ENCODE measurements at places on chromosomes 1 and 21.

DNA sequence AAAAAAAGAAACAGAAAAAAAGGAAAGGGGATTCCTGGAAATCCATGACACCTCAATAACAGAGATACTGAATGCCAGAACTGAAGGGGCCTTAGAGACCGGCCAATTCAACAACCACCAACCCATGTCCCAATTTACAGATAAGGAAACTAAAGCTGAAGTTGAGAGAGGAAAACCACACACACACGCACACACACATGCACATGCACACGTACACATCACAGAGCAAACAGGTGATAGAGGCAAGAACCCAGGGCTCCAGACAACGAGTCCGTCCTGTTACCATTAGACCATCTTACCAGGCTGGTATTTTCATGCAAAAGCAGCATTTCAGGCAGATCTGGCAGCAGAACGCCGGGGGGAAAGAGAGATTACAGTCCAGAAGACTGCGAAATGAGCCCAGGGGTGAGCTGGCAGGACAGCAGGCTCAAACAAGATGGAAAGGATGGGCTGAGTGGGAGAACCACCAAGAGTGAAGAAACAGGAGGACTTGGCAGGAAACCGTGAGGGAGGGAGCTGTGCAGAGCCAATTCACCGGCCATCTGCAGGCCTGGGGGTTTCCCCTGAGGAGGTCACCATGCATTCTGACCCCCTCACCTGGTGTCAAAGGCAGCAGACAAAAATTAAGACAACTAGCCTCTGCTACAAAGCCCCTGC is 43.5 kb downstream of the PAFAH2 start:
- no peak for DNase-seq

GRCh38 chr1:61078618-61079295 is 3.6 kb upstream of the NFIA start:
- DNase-seq, result no peak

- DNase-seq, result no peak
Observed at GRCh38 chr1:90768098-90768497, 51.0 kb upstream of the BARHL2 start.

GRCh38 chr1:44696789-44697345 is 22.4 kb downstream of the ARMH1 start:
- DNase-seq, result peak; percentile 49

DNA sequence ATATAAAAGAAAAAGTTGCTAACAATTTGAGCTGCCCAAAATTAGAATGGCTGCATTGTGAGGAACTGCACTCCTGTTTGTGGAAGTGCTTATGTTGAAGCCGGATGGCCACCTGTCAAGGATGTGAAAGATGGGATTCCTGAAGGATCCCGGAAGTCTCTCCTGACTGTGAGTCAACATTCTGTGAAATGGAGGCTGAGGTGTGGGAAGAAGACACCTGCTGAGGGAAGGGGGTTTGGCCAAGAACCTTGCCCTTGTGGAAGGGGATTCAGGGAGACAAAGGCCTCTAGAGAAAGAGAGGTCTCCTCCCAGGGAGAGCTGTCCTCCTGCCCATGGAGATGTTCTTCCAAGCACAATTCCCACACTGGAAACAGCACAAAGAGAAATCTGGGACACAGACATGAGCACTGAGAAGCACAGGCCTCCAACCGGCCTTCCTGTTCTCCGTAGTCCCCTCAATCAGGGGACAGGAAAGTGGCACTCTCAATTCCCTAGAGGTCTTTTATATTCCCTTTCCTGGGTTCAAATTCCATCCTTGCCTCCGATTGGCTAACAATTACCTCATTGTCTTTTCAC is 70.5 kb downstream of the CD2 start:
- no peak for DNase-seq

- DNase-seq, result no peak
Observed at GRCh38 chr1:118021668-118022067, 92.1 kb downstream of the WDR3 start.

DNA sequence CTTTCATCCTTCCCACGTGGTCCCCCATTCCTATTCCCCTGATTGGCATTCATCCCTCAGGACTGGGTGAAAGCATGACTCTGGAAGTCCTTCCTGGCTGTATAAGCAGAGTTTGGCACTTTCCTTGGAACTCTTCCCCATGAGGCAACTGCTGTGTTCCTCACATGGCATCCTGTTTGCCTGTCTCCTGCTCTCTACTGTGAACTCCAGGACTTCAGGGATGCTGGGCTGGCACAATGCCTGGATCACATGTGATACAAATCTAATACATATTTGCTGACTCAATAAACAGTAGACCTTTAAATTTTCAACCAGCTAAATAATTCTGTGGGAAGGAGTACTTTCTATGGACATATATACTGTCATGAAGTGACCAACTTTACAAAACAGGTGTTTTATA is 46.8 kb upstream of the EDEM3 start:
- DNase-seq, result no peak

GRCh38 chr1:160884579-160884978 is 401 bp downstream of the ITLN1 start:
- DNase-seq, result no peak

DNA sequence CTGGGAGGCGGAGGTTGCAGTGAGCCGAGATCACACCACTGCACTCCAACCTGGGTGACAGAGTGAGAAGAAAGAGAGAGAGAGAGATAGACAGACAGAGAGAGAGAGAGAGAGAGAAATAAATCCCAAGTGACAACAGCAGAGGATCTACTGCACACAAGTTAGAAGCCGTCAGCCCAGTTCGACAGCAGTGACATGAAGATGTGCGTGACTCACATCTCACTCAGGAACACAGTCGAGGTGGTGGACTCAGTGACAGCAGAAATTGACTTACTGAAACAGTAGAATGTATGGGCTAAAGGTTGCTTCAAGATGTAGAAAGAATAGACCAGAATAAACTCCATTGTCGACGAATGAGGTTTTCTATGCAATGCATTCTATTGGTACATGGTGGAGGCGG is 77.0 kb upstream of the KRTAP19-8 start:
- DNase-seq, result no peak

- no peak for DNase-seq
Observed at GRCh38 chr1:13917607-13918006, 217.6 kb downstream of the PRDM2 start.

DNA sequence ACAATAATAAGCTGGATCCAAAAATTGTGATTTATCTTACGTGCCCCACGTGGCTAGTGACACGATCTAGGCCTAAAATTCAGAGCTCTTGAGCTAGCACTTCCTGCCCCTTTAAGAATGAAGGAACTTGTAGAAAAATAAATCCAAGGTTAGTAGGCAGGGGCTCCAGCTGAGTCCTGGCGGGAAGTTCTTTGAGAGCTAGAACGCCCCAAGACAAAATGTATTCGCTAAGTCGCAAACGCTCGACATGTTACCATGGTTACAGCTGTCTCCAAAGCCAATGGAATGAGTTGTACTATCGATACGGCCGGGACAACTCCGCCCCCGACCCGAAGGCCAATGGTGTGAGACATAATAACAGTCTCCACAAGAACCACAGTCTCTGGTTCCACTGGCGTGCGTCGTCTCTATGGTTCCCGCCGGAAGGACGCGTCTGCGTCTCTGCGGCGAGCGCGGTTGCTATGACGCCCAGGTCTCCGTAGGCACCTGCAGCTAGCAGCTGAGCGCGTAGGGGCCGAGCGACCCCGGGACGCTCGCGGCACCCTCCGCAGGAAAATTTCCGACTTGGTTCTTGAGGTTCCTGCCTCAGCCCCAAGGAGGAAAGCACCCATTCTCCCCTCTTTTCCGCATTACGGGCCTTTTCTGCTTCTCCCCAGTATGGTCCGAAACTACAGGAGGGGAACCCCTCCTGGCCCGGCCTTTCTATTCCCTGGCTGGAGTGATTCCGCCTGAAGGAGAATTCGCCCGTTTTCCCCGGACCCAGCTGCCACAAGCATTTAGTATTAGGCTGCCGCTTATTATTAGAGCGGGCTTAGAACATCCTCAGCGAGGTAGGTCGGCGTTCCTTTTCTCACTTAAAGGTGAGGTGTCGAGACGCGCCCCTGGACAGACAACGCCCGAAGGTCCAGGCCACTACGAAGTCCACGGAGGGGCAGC is at the start of gene CCDC30:
Gene CCDC30 (plus strand): TSS at position 459 of the 936 bp plus-strand sequence. CDS start 17,266 bp downstream, outside the sequence.
- peak; percentile 98 for DNase-seq

DNA sequence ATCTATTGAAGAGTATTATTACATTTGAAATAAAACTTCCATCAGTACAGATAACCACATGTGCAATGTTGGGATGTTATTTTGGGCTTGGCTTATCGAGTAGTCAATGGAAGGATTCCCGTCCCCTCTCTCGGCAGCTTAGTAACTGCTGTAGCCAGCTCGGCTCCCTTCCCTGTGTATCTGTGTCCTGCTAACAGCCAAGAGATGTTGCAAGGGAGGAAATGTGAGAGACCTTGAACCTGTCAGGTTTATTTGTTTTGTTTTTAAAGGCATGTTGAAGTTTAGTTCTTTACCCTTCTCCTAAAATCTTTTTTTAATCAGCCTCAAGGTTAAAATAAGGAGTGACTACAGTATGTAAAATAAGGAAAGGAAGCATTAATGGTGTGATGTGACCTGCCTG is 13.6 kb upstream of the TARS2 start:
- no peak for DNase-seq

DNA sequence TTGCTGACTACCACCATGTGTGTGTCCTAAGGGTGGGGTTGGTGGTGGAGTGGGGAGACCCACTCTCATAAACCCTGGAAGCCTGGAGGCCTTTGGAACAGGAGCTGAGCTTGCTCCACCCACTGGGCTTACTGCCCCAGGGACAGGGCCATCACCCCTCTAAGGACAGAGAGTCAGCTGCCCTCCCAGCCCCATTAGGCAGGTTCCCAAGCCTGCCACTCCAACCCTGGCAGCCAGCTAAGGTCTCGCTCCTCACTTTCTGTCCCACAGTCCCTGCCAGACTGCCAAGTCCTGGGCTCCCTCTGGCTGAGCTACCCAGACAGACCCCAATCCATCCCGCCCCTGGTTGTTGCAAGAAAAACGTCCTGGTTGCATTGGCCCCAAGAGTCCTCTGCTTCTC is 3.8 kb downstream of the NT5C1A start:
- no peak for DNase-seq

DNA sequence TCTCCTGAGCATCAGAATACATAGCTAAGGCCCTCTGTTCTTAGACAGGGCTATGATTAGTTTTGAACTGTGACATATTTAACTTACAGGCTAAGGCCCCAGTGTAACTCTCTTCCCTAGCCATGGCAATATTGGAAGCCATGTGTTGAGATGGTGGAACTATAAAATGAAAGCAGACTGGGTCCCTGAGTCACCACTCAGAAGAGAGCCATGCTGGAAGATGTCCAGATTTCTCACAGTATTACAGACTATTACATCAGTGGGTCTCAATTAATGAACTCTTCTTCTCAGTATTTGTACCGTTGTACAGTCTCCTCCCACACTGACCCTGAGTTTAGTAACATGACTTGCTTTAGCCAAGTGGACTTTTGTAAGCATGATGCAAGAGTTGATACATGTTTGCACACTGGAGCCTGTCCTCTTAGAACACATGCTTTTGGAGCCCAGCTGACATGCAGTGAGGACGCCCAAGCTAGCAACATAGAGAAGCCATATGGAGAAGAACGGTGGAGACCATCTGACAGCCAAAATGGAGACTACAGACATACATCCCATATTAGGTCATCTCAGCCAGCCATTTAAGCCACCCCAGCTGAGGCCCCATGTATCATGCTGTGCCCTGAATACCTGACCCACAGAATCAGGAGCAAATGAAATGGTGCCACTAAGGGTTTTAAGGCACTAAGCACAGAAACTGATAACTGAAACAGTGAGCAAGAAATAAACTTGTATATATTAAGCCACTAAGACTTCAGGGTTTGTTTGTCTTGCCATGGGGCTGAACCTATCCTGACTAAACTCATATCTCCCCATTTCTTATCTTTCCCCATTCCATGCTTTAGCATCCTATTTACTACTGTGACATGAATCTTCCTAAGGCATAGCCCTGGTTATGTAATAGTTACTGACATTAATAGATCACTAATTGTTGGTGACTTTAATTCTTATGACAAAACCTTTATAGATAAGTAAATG is 24.4 kb downstream of the TBX15 start:
- DNase-seq, result no peak

DNA sequence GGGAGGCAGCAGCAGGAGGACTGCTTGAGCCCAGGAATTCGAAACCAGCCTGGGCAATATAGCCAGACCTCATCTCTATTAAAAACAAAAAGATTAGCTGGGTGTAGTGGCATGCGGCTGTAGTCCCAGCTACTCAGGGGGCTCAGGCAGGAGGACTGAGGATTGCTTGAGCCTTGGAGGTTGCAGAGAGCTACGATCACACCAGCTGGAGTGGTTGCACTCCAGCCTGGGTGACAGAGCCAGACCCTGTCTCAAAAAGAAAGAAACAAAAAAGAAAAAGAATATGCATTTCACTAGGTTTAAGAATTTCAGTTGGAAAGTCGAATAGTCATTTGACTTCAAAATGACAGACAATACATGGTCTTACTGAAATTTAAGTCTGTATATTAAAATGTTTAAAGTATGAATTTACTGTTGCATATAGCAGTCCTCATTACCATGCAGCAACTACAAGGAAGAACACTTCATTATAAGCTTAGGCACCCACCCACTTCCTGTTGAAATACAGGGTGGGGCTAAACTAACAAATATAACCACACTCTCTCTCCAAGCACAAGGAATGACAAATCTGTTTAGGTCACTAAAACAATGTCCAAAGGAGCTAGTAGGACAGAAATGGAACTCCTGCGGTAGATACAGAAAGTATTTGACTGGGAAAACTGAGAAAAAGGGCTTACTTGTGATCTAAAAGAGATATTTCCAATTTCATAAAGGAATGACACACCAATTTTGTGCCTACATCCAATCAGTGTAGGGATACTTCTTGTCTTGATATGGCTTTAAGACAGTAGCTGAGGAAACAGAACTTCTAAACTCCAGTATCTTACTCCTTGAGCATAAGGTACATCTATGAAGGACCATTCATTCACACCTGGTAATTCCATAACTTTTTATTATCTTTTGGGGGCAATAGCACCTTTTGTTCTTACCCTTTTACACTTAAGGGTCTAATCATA is 44.1 kb downstream of the GPR3 start:
- DNase-seq, result peak; percentile 22

DNA sequence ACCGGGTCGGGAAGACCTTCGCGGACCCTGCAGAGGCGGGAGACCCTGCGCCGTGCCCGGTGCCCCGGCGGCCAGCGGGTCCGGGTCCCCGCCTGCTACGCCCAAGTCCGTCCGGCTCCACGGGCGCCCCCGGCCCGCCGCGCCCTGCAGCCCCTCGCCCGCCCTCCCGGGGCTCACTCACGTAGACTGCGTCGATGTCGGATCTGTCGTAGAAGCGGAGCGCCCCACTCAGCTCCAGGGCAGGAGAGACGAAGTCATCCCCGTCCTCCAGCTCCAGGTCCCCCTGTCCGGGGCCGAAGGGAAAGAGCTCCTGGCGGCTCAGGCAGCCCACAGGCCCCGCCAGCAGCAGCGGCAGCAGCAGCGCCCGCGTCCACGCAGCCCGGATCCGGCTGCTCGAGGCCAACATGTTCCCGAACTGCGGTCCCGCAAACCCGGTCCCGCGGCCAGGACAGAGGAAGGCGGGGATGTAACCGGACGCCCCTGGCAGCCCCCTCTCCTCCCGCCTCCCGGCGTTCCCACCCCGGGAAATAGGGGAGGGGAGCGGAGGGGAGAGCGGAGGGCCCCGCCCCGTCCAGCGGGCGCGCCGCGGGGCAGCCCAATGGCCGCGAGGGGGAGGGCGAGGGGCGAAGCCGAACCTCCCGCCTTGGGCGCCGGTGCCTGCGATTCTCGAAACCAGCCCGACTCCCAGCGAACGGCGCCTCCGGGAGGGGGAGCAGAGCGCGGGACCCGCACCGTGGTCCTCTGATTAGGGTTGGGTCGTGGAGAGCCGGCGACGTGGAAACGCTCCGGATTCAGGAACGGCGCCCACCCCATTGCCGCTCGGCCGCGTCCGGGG is at the start of gene NID1:
Gene NID1 (minus strand): TSS at position 417 of the 835 bp plus-strand sequence. CDS start 11 bp downstream, at position 406.
- peak; percentile 22 for DNase-seq

All from CD4-positive, alpha-beta T cell treated with Interleukin-1 beta for 1 hour (primary cell).